ENCODE measurements at places on chromosomes 7 and 10.

GRCh38 chr7:41256186-41256945 lies 446.5 kb downstream of the INHBA start:
- DNase-seq, result peak; percentile 73

DNA sequence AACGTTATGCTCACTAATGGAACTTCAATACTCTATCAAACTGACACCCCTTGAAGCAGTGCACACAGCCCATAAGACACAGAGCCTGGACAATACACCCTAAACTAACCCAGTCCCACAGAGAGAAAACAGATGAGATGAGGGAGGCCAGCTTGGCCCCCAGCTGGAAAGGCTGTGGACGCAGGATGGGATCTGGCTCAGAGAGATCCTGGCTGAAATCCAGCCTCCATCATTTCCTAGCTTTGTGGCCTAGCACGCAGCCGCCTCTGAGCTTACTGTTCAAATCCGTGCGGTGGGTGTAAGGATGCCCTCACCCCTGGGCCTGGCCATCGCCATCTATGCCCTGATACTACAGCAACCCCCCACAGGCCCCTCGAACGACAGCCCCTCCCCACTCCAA lies 32.7 kb downstream of the SNX8 start:
- peak; percentile 32 for DNase-seq

DNA sequence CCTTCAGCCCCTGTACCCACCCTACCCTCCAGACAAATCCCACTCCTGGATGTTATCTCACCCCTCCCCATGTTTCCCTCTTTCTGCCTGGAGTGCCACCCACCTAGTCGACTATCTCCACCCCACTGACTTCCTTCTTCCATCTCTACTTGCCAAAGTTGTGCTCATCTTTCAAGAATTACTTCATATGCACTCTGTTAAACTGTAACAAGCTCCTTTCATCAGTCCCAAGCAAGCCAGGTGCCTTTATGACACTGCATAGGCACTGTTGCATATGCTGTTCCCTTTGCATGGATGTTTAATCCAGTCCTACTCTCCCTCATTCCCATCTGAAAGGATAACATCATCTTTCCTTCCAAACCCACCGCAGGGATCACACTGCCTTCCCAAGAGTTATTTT lies 8.9 kb upstream of the CDK1 start:
- no peak for DNase-seq

DNA sequence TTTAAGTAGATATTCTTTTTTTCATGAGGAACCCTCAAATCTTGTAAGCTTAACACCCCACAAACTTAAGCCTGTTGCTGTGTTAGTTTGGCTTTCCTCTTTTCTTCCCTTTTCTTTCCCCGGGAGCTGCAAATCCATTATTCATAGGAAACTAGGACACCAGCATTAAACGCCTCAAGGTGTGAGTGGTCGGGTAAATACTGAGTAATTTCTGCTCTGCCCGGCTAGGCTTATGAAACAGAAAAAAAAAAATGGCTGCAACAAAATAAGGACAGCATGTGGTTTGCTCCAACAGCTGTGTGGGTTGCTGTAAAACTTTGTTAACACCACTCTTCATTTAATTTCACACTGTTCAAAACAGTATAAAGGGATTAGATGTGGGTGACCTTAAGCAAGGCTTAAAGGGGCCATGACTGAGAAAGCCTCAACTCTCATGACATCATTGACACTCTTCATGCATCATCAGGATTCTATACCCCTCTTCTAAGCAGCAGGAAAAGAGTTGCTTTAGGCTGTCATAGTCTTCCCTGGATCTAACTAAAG lies 104.1 kb downstream of the AOAH start:
- no peak for DNase-seq

DNA sequence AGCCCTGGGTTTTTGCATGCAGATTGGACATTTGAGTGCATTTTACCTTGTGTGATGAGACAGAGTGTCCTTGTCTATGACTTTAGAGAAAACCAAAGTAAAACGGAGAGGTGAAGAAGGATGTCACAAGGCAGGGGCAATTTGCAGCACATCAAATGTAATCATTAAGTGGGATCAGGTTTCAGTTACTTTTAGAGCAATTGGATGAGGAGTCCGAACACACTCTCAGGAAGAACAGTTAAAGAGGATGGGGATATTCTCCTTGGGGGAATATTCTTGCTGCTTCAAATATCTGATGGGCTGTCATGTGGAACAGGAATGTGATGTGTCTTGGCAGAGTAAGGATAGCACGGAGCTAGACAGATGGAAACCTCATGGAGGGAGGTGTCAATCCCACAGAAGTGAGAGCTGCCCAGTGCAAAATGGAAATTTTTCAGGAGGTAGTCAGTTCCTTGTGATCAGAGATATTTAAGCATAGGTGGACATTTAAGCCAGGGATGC lies 757 bp downstream of the RAB19 start:
- DNase-seq, result no peak

DNA sequence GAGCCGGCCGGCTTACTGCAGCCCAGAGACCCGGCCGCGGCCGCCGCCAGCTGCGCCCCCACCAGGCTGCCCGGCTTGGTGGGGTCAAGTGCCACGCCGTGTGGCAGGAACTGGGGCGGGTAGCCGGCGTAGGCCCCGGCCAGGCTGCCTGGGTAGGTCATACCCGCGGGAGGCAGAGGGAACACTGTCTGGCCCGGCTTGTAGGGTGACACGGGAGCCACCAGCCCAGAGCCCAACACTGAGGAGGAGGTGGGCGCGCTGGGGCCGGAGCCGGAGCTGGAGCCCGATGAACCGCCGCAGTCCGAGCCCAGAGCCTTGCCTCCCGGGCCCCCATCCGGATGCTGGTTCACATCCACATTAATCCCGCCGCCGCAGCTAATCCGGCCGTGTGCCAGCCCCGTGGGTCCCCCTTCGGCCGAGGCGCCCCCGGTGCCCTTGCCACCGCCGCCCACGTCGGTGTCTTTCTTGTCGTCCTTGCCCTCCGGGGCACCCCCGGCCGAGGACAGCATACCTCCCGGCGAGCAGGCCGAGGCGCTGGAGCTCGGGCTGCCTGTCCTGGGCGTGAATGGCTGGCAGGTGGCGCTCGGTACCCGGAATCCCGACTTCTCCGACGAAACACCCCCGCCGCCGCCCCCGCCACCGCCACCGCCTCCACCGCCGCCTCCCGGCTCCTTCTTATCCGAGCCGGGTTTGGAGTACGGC lies 2.0 kb downstream of the ZNF503 start:
- peak; percentile 82 for DNase-seq

- DNase-seq, result no peak
Measured at GRCh38 chr10:62710182-62710581, 94.3 kb upstream of the ADO start.

Measured in EH (cell line).